ENCODE measurements at places on chromosomes 6 and 20. TPM values are rescaled to one million over a fixed set of nuclear protein-coding genes. Genes with fewer than 3 reads are reported as not detected.

Gene CASS4
- total RNA-seq = 0.06 TPM

Gene VSTM2L
- total RNA-seq = 1.6 TPM

Gene ERVFRD-1
- total RNA-seq = not detected

Gene PACRG
- not detected for total RNA-seq

Gene KCNG1
- 11.3 TPM for total RNA-seq

Gene RSPH9
- not detected for total RNA-seq

Gene MOXD1
- total RNA-seq = 11.1 TPM

DNA sequence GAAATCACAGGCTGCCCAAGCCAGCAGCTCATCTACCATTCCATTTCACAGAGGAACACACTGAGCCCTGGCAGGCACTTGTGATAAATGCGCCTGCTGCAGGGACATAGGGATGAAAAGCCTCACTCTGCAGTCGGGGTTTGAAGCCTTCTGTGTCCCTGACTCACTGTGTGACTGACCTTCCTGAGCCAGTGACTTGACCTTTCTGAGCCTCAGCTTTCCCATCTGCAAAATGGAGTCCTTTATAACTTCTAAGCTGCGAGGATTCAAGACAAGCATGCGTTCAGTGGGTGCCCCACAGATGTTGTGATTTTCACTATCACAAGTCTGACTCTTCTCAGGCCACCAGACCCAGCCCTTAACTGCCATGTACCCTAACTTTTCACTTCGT, 5.5 kb downstream of the TGM2 start:
- no peak for DNase-seq

DNA sequence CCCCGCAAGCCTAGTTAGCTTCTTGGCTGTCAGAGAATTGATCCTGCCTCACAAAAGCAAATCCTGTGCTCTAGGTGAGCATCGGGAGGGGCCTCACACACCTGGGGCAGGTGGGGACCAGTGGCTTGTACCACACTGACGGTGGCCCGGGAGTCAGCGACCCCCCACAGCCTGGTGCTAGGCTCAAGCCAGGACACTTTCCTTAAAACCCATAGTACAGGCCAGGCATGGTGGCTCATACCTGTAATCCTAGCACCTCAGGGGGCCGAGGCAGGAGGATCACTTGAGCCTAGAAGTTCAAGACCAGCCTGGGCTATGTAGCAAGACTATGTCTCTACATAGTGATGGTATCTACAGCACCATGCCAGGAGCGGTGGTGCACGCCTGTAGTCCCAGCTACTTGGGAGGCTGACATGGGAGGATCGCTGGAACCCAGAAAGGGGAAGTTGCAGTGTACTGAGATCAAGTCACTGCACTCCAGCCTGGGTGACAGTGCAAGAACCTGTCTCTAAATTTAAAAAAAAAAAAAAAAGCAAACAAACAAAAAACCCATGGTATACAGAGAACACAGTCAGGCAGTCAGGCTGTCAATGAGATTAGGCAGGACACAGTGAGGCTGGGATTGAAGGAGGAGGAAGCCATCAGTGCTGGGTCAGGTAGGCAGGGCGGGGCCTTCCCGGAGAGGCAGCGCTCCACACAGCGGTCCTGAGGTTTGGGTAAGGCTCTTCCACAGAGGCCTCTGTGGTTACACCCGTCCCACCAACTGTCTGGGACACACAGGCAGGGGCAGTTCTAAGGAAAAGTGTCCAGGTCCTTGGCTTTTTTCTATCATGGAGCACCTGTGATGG, 41.3 kb downstream of the SYNJ2 start:
- no peak for DNase-seq

- no peak for DNase-seq
Observed at GRCh38 chr20:43028470-43028869, 161.2 kb downstream of the PTPRT start.

DNA sequence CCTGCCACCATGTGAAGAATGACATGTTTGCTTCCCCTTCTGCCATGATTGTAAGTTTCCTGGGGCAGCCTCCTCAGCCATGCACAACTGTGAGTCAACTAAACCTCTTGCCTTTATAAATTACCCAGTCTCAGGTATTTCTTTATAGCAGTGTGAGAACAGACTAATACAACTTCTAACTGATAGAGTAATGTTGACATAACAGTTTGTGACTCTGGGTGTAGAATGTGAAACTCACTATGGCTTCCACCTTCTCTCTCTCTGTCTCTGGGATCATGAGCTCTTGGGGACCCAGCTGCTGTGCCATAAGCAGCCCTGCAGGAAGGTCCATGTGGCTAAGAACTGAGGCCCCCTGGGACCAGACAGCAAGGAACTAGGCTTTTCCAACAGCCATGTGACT, 3.5 kb upstream of the HLA-G start:
- no peak for DNase-seq

GRCh38 chr20:51541189-51542032, 1.1 kb downstream of the NFATC2 start:
- DNase-seq = no peak

DNA sequence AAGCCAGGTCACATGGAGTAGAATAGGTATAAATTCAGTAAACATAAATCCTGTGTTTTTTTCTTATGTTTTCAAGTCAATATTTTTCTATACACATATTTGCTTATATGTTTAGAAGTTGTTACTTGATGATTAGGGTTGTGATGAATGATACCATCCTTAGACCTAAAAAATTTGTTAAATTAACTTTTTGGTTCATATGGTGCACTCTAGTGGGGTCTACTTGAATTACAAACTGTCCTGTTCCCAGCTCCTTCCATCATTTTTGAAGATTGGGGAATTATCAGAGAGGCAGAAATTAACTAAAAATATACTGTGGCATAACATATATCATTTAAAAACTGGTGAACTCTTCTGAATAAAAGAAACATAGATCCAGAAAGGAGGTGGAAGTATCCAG, 48.3 kb upstream of the RIPPLY2 start:
- no peak for DNase-seq

DNA sequence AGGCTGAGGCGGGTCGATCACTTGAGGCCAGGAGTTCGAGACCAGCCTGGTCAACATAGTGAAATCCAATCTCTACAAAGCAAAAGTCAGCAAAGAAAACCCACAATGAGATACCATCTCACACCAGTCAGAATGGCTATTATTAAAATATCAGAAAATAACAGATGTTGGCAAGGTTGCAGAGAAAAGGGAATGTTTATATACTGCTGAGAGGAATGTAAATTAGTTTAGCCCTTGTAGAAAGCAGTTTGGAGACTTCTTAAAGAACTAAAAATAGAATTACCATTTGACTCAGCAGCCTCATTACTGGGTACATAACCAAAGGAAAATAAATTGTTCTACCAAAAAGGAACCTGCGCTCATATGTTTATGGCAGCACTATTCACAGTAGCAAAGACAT, 16.7 kb upstream of the GCM1 start:
- peak; percentile 22 for DNase-seq

DNA sequence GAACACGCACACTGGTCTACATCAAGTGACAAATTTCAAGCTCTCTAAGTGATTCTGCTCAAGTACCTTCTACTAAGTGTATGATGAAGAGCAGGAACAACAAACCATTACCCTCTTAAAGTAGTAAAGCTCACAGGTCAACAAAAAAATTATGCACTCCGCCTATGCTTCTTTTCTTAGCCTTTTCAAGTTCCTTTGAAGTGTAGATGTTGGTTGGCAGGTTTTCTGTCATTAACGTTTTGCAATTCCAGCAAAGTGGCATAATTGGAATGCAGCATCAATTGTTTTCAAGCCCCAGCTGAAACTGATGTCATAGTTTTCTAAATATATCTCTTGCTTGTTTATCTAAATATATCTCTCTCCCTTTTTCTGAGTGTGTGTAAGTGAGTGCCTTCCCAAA, 396.9 kb upstream of the EYS start:
- peak; percentile 37 for DNase-seq

- DNase-seq = peak; percentile 91
Observed at GRCh38 chr6:34243901-34244884, 4.6 kb downstream of the SMIM29 start.

- DNase-seq = no peak
Observed at GRCh38 chr20:45964006-45964400, 8.0 kb downstream of the ZNF335 start.

DNA sequence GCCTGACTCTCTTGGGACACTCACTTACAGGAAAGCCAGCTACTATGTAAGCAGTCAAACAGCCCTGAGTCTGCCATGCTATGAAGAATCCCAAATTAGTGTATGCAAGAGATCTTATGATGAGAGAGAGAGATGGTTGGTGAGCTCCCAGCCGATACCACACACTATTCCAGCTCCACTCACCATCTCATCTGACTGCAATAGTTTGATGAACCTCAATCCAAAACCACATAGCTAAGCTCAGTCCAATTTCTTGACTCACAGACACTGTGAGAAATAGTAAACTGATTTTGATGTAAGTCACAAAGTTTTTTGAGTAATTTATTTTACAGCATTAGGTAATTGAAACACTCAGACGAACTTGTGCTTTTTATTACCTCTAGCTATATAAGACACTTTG, 441.4 kb downstream of the COL12A1 start:
- no peak for DNase-seq

DNA sequence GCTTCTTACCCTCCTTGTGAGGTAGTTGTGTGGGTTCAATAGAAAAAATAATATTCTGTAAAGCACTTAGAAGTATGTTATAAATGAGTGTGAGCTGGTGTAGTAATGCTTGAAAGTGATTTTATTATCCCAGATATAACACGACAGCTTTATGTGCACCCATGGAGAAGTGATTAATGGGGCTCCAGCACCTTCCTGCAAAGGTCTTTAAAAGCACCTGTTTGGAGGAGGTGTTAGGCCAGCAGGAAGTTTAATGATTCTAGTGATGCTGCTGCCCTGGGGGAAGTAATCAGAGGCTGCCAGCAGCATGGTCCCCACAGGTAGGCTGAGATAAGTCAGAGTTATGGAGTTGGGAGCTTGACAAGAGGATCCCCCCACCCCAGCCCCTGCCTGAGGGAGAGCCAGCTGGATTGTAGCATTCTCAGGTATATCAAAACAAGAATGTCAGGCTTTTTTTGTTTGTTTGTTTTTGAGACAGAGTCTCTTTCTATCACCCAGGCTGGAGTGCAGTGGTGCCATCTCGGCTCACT, 166.3 kb downstream of the PHACTR1 start:
- no peak for DNase-seq

DNA sequence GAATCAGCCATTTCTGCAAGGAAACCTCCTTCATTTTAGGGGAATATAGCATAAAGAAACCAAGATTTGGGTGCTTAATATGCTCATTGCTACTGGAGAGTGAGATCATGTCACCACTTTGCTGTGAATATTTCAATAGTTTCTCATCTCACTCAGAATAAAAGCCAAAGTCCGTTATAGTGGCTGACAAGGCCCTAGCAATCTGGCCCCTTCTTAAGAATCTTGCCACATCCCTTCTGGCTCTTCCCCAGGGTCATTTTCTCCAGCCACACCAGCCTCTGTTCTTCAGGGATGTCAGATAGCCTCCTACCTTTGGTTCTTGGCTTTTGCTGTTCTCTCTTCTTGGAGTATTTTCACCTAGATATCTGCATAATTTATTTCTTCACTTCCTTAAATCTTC, 24.8 kb upstream of the MLIP start:
- DNase-seq = no peak

DNA sequence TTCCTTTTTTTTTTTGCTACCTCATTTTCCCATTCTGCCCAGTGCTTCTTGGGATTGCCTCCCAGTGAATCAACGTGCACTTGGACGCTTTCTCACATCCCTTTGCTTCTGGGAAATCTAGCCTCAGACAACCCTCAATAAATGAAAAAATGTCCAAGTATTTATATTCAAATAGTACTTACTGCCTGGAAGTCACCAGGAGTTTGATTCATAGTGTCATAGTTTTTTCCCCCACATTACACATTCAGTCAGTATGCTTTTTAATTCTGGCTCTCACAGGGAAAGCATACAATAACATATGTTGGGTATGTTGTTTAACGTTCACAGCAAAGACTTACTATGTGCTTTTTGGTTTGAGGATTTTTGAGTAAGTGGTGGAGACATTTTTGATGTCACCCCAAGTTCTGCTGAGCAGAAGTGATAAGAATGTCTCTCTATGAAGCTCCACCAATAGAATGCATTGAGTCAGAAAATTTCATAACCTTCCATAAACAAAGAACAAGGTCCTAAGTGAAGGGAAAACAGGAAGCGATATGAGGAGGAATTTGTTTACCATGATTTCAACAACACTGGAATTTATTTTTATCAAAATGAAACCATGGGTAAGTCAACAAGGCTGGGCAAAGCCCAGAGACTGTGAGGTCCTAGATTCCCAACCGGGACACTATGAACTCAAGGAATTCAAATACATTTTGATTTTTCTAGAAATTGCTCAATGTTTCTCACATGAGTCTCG, 301.2 kb upstream of the BMP2 start:
- DNase-seq = no peak

DNA sequence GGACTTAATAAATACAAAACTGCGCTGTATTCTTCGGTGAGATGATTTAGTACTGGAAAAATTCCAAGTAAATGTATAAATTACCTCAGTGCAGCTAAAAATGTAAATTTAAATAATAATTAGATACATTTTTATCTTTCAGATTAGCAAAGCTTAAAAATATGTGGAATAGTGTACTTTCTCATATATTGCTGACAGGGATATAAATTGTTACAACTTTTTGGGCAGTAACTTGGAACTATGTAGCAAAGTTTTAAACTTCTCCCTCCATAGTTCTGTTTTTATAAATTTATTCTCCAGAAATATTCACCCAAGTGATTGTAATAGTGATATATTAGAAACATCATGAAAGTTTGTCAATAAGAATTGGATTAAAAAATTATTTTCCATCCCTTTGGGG, 384.6 kb upstream of the CITED2 start:
- DNase-seq = no peak

- no peak for DNase-seq
Observed at GRCh38 chr20:33148040-33148439, 19.9 kb upstream of the BPIFA2 start.

DNA sequence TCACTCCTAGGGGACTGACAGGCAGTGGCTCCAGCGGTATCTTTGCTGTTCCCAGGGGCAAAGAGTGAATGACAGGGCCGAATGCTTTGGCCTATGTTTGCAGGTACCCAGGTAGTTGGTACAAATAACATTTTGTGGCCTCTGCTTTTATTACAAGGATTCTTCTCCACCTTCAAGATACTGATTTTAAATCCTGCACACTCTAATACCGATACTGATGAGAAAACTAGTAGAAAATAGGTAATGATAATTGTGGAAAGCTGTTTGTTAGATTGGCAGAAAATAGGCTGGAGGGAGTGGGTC, 772 bp downstream of the HINT3 start:
- no peak for DNase-seq

- DNase-seq = no peak
Observed at GRCh38 chr6:110378552-110378951, 20.4 kb upstream of the METTL24 start.

DNA sequence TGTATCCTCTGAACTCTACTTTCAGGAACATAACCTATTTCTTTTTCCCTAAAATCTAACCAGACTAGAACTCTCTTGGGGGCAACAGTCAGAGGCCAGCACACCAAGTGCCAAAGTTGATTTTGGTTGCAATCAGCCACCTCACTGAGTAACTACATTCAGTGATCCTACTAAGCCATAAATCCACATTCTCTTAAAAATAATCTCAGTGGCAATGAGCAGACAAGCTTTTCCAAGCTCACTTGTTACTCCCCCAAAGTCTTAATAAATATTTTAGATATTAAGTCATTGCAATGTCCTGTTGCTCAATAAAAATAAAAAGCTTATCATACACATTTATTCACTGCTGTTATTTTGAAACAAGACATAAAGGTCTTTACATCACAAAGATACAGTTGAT, 9.8 kb downstream of the RGS17 start:
- no peak for DNase-seq

All from H4 (cell line).